Hippocampal formation (tissue), 2 donors: ENCODE measurements at places on chromosomes 4 and X.

DNA sequence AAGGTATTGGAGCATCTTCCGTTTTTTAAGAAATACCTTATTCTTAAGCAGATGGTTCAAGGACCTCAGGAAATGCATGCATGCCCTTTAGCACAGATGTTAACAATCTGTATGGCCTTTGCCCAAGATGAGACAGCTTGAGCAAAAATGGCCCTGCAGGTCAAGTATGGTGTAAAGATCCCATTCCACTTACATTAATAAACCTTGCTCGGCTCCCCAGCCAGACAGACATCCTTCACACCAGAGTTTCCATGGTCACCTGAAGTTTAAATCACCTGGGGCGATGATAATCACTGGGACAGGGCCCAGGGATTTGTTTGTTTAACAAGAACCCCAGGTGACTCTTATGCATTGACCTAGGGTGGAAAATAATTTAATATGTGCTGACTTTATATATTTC, 287.0 kb upstream of the NOCT start:
- DNase-seq: no peak

DNA sequence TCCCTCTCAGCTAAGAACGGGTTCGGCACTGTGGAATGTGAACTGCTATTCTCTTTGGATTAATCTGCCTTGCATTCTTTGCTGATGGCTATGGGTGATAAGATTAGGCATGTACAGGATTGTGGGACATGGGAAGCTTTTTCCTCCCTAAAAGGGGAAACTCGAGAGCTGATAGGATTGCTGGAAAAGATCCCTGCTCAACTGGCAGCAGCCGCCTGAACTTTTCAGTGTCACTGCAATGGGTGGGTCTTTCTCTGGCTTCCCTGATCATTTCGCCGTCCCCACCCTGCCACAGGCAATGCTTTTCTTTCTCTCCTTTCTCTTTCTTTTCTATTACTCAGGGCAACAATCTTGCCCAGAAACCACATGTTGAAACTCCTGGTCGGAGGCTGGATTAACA, 20.5 kb downstream of the PAGE2 start:
- no peak for DNase-seq

DNA sequence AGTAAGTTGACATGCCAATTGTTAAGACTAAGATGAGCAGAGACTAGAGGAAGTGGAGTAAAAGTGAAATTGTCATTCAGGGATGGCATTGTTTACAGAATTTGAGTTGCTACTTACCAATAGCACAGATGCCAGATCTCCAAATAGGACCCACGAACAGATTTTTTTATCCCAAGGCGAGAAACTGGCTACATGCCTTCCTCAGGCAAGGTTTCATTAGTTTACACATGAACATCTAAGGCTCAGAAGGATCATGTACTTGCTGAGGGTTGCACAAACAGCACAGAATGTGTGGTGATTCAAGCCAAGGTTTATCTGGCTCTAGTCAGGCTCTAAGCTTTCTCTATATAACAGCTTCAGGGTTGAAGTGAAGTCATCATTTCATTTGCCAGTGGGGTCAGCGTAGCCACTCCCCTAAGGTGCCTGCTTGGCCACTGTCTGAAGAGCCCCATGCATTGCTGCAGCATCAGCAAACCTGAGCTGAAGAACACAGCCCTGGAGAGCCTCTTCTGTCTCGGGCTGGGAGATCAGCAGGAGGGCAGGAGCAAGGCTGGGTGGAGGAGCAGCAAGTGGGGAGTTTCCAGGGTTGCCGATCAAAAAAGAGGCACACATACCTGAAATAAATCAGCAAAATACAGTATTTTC, 193.0 kb upstream of the LCORL start:
- DNase-seq: no peak

GRCh38 chr4:39050590-39050989, 11.4 kb upstream of the KLHL5 start:
- no peak for DNase-seq

GRCh38 chrX:64230123-64230970, at the start of gene ASB12:
TSS of gene ASB12 (minus strand) at chrX:64230607. CDS start at chrX:64225650, 4,957 bp downstream.
- DNase-seq: no peak

DNA sequence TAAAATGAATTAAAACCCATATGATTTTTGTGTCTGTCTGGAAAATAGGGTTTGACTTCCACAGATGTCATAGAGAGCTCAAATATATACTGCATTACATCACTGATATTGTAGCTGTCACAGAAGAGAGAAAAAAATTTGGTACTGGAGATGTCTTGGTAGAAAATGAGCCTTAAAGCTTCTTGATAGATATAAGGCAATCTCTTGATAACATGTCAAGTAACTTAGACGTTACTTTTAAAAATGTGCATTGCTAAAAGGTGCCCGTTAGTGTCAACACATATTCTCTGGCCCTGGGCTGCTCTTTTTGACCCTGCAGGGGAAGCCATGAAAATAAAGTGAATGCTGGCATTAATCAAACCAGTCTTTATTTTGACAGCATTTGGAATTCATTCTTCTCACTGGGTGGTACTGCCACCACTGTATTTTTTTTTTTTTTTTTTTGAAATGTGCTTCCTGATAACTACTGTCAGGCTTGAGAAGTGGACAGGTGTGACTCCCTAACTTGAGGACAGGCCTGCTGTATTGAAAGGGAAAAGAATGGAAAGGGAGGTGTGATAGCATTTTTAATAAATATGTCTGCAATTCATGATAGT, 53.0 kb upstream of the RAPGEF2 start:
- no peak for DNase-seq

- no peak for DNase-seq
Observed at GRCh38 chr4:10080589-10081217, 35.9 kb downstream of the WDR1 start.
